ENCODE measurements at places on chromosomes 2 and 18.
A peak's percentile ranks its signal among the peaks of the same experiment; 100 is the strongest.

DNA sequence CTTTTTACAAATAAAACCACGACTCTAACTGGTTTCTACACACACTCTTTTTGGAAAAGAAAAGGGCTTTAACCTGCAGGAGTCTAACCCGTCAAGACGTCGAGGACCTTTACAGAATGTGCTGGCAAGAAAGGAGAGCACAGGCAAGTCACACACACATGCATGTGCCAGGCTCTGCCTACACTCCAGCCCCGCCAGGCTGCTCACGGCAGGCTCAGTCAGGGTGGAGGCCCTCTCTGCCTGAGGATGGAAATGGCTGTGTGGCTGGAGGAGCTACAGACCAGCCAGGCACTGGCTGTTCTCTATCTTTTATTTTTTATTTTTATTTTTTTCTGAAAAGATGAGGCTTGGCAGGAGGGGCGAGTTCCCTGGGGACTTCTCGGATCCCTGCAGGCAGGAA is 10.2 kb downstream of the SIX3 start:
- no peak for DNase-seq

DNA sequence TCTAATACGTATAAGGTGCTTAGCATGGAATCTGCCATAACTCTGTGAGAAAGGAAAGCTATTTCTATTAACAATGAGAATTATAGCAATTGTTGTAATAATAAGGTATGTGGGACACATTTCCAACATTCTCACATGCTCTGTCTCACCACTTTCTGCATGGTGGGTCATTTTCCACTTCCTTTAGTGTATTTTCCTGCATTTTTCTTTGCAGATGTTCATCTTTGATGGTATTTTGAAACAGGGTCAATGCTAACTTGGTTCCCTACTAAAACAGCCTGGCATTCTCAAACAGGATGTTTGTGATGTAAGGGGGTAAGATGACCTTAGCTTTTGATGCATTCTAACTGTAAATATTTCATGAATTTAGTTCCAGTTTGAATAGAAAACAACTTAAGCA is 54.7 kb downstream of the MYO1B start:
- no peak for DNase-seq

- DNase-seq, result no peak
Measured at GRCh38 chr2:58387701-58388100, 146.6 kb upstream of the FANCL start.

DNA sequence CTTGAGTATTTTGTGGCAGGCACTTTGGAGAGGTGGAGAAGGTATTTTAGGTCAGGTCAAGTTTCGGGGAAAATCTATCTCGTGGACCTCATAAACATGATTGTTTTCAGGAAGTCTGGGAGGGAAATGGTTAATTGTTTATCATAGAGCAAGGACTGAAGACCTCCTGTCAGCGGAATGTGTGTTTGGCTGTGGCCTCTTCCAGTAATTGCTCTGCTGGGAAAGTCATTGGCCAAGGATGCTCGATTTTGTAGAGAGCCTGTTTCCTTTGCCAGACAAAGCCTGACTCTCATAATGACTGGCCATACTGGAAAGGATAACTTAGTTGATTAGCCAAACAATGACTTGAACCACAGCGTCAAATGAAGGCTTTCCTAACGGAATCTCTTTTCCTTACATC is 30.0 kb downstream of the IL1R2 start:
- DNase-seq, result no peak

GRCh38 chr2:239322416-239323086 is 78.3 kb downstream of the HDAC4 start:
- peak; percentile 13 for DNase-seq

DNA sequence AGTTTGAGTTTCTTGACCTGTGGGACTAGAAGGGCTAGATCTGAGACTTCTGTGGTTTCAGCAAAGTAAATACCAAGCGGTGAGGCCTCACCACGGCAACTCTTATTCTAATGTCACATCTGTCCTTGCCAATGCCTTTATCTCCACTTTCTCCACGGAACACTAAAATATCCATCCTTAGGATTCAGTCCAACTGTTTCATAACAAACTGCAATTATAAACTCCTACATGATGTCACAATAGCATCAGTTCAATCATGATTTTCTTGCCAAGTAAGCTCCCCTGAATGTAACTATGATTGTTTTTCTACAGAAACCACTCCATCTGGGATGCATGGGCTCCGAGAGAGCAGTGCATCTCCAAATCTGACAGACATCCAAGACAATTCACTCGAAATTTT is 79.6 kb downstream of the LRATD1 start:
- no peak for DNase-seq

All from stimulated activated naive CD4-positive, alpha-beta T cell treated with Interleukin-2 at 50 U/mL for 16 hours (primary cell).